ENCODE measurements at places on chromosomes 3 and 15.

- DNase-seq = no peak
Observed at GRCh38 chr15:76199106-76200082, 111.9 kb downstream of the ETFA start.

- no peak for DNase-seq
Observed at GRCh38 chr3:127147291-127147885, 45.5 kb upstream of the PRR23E start.

DNA sequence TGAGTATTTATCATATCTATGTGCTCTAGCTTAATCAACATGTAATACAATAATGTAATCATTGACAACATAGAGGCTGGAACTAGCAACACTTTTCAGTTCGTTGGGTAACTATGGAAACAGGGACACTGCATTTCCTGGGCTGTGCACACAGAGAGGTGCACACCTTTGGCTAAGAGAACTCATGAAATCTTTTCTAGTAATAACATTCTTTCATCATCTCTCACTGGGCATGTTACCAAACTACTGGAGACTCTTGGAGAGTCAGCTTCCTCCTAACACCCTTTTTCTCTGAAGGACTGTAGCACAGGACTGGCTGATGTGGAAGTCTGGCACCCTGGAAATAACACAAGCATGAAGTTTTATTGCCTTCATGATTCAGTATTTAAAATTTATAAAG lies 135.6 kb downstream of the KCNMB2 start:
- DNase-seq = no peak

DNA sequence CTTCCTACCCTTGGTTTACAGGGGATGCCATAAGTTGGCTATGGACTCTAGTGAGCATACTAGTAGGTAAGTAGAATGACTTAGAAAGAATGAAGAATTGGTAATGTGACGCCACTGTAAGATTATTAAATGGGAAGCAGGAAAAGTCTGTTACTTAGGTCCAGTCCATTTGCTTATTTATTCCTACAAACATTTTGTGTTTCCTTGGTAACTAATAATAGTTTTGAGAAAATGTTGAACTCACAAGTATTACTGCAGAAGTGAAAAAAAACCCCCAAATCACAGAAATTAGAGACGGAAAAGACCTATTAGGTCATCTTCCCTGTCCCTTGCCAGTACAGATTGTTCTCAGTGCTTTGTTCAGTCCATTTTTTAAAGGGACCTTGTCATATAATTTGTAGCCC lies 63.5 kb downstream of the CMSS1 start:
- no peak for DNase-seq

- peak; percentile 10 for DNase-seq
Observed at GRCh38 chr15:85485956-85486567, 105.7 kb downstream of the AKAP13 start.

DNA sequence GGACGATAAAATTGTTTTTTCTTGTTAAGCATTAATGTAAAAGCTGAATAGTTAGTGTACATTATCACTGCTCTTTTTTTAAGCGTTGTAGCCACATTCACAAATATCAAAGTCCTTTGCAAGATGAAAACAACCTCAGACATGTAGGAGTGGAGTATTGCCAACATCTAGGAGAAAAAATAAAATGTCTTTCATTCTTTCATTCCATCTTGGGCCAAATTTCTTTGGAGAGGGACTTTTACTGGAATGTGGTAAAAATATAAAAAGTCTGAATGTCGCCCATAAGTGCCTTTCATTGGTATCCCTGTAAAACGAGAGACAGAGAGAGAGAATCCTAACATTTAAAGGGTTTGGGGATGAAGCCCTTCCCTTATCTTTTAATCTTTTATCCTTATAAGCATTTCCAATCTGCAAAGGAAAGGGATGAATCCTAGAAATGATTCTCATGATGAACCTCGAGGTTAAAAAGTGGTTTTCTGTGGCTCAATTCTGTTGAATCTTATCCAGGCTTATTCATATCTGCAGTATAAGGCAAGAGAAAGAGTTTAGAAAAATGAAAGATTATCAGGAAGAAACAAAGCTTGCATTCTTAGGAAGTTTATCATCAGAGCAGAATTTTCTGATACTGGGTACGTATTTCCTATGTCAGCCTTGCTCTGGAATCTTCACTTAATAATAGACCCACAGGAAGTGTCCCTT lies 1031.7 kb downstream of the MCTP2 start:
- DNase-seq = no peak

DNA sequence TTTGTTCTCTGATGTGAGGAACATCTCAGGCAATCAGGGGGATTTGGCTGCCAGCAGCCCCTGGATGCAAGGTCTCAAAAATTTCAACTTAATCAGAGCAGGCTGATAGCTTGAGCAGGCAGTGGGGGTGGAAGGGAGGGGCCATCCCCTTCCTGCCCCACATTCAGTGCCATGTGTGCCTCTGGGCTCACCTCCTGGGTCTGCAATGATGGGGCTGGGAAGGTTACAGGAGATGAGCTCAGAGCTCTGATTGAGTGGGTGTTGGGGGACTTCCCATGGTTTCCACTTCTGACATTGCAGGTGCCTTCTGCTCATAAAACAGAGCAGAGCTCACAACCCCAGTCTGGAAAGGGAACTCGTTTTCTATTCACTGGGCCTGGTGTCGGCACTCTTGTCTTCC lies 37.0 kb downstream of the PARP16 start:
- DNase-seq = no peak

GRCh38 chr3:123335007-123335670 lies 113.8 kb downstream of the ADCY5 start:
- DNase-seq = no peak
